ENCODE measurements at places on chromosomes 16 and 17.

DNA sequence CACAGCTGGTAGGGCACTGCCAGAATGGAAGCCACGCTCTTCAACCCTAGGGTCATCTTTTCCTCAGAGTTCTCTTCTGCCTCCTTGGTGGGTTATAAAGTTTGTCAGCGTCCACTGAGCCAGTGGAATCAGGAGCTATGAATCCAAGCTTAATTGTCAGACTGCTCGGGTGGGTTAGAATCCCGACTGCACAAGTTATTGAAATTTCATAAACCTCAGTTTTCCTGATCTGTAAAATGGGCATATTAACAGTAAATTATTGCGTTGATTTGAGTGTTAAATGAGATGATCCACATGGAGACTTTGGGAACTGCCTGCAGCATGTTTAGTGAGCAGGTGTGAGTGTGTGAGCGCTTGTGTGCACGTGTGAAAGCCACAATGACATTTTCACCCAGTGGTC is 400.5 kb upstream of the CDH11 start:
- DNase-seq = no peak

DNA sequence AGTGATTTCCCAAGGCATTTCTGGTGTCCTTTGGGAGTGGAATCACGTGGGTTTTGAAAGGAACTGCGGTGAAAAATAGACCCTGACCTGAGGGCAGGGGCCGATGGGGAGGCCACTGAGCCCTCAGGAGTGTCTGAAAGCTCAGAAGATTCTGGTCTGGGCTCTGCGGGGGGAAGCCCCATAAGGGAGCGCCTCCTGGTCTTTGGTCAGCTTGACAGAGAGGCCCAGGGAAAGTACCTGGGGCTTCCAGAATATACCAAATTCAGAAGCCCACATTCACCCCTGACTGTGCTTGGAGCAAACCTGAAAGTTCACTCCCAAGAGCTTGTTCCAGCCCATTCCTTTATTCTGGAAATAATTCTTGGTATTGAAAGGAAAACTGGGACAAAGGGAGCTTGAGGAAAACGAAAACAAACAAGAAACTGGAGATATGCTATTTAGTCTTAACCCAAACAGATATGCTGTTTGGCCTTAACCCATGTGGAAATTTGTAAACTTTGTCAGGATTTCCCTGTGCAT is 23.2 kb upstream of the NAGLU start:
- DNase-seq = no peak

GRCh38 chr17:32926183-32926582 is 1.8 kb upstream of the TMEM98 start:
- no peak for DNase-seq

GRCh38 chr17:32822996-32823395 is 53.9 kb downstream of the MYO1D start:
- DNase-seq = peak; percentile 46

DNA sequence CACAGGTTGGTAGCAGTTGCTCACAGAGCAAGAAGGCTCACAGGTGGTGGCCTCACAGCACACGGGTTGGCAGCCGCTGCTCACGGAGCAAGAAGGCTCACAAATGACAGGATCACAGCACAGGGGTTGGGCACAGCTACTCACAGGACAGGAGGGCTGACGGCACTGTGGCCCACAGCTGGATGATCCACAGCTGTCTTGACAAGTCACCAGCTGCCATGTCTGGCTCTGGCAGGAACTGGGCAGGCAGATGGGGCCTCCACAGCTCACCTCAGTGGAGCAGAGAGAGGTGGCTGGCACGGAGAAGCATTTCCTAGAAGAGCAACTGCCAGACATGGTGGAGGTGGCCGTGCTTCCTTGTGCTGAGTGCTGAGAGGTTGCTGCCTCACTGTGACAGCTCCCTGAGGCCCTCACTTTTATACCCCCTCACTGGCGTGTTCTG is at the start of gene KRTAP16-1:
Gene KRTAP16-1, minus strand, starts transcription at position 392 of the 442 bp plus-strand sequence. Its CDS starts 56 bp downstream, at position 336.
- DNase-seq = no peak

DNA sequence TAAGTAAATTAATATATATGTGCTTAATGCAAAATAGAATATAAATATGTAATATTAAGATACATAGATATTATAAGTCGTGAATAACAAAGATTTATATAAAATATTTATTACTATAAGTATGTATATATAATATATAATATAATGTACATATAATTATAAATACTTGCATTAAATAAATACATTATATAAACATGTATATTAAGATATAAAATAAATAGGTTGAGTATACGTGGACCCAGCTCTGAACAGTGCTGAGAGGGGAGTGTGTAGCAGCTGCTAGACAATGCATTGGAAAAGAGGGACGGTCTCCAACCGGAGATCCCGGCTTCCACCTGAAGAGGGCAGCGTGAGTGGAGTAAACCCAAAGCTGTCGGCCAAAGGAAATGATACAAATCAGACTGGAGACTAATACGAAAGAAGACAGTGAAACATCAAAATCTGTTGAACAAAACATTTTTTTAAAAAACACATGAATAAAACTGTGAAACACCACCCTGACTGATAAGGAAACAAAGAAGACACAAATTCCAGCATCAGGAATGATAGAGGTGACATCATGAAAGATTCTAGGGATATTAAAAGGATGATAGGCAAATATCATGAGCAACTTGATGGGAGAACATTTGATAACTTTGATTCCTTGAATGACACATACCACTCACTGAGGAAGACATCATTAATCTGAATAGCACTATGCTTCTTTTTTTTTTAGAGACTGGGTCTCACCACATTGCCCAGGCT is 125.4 kb upstream of the CHMP6 start:
- DNase-seq = peak; percentile 40
